Inflammatory macrophage (primary cell): ENCODE measurements at places on chromosomes 12 and 14.

GRCh38 chr14:92108345-92109254 is 2.2 kb upstream of the ATXN3 start:
- no peak for DNase-seq

DNA sequence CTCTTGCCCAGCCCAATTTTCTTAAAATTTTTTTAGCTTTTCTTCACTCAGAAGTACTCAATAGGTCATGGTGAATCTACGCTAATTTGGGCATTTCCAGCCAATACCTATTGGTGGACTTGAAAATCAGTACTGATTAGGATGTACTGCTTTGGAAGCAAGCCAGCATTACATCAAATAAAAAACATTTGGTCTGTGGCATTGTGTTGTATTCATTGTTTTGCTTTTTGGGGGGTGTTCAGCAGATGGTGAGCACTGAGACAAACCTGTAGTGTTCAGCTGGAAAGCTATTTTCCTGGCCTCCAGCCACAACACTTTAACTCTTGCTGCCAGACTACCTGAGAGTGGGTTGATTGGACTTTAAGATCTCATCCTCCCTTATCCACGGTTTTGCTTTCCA is 4.0 kb downstream of the MAPKAPK5 start:
- DNase-seq = no peak

DNA sequence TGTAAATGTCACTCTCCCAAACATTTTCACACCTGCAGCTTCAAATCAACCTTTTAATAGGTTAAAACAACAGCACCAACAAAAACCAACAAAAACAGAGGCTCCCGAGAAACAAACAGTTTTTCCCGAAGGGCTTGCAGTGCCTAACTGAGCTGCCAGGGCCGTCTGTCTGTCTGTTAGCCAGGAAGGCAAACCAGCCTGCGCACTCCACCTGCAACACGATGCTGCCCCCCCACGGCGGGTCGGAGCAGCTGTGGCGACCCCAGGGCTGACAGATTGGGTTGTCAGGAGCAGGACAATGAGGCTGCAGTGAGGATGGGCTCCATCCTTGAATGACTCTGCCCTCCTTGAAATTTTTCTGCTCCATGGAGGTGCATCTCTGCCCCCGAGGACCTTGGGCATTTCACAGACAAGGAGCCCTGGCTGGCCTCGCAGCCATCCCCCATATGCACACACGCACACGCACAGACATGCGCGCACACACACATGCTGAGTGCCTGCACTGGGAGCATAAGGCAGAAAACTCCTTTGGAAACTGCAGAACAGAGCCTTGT is 2.6 kb downstream of the RTL1 start:
- no peak for DNase-seq

GRCh38 chr14:66105815-66106214 is 380.4 kb upstream of the CCDC196 start:
- no peak for DNase-seq

DNA sequence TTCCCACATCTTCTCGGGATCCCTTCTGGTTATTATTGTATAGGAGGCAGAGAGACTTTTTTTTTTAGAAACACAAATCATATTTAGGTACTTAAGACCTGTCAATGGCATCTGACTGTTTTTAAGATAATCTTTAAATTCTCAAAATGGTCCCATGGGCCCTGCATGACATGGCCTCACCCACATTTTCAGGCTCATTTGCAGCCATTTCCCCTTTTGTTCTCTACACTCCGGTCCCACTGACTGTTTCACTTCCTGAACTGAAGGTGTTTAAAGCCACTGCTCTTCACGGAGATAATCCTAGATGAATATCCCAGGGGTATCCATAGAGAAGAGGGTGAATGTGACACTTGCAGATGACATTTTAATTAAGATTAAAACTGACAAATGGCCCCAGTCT is 12.3 kb upstream of the C12orf71 start:
- peak; percentile 66 for DNase-seq

DNA sequence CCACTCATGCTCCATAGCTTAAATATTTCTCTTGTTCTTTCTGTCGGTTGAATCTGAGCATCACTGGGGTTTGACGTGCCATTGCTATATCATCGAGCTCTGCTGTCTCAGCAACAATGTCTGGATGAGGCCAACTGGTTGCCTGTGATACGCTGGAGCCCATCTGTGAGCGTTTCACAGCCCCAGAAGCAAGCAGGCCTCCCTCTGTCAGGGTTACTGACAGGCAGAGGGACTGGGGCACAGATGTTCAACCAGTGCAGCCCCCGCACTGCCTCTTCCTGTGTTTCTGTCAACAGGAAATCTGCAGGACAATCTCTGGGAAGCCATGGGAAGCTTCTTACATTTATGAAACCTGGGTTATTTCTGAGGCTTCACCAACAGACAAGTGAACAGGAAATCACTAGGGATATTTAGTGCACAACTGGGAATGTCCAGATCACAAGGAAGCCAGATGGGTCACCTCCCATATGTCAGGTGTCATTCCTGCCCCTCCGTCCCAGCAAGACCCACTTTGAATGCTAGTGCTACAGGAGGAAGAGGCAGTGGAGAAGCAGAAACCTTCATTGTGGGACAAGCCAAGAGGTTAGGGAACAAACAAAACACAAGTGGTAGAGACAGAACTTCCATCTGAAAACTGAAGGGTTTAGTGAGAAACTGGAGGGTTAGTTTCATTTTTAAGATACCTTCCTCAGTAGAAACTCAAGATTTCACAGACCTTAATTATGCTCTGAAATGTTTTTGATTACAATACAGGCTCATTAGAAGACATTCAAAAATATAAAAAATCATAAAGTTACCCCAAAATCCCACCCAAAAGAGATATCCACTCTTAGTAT is 24.1 kb downstream of the DMAC2L start:
- DNase-seq = no peak

DNA sequence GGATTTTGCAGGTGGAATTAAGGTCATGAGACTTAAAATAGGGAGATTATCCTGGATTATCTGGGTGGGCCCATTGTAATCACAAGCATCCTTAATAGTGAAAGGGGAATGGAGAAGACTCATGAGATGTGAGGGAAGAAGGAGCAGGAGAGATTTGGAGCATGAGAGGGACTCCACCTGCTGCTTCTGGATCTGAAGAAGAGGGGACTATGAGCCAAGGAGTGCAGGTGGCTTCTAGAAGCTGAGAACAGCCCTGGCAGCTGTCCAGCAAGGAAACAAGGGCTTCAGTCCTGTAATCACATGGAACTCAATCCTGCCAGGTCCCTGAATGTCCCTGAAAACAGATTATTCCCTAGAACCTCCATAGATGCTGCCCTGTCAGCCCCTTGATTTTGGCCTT is 67.8 kb downstream of the PELI2 start:
- no peak for DNase-seq

DNA sequence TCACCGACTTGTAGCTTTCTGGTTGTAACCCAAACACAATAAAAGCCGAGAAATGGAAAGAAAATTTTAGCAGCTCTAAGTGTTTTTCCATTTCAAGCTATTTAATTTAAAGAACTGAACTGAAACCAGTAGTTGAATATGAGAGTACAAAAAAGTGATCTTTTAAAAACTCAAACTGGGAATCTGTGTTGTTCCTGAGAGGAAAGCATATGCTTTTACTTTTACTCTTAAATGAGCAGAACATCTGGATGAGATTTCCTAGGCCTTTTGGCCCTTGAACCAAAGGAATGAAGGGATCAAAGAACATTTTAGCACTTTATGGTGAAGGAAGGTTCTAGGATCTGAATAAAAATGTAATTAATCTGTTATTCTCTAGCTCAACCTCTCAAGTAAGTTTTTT is 1.3 kb downstream of the KERA start:
- no peak for DNase-seq

DNA sequence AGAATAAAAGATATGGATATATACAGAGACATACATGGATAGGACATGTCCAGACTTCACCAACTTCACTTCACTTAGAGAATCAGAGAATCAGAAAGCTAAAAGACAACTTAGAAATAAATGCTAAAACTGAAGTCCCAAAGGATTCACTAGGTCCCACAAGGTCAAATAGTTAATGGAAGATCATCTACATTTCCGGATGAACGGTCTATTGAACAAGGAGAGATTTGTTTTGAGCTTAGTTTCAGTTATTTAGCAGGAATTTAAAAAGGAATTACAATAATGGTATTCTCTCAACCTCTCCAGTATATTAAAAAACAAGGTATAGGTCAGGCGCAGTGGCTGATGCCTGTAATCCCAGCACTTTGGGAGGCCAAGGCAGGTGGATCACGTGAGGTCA is 187.0 kb downstream of the MED13L start:
- DNase-seq = no peak

DNA sequence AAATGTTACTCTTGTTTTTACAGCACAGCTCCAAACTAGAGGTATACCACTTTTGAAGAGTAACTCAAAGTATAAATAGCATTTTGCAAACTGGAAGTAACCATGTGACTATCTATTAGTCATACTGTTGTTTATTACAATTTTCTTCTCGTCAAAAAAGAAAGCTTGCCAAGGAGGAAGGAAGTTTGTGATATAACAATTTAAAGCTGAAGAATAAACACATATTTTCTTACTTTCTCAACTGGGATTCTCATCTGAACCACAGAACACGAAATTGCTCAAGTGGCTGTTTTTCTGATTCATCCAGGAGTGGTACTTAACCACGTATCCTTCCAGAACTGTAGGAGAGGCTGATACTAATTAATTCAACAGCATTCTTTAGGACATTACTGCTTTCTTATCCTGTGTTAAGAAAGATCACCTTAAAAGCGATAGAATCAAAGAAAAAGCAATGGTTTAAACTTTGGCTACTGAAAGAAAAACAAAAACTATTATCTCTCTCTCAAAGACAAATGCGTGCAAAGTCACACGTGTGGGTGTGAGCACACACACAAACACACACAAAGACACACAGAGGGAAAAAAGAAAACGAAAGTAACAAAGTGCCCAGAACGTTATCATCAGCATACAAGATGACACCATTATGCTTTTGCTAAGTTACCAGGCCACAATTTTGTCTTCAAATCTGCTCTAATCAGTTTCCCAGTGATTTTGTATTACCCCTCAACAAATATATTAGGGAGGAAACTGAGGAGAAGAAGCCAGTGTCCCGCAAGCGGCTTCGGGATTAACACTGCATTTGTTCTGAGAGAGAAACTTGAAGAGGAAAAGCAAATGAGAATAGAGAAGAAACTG is at the start of gene CLEC2B:
Gene CLEC2B, minus strand, starts transcription at position 48 of the 855 bp plus-strand sequence.
- DNase-seq = peak; percentile 68

DNA sequence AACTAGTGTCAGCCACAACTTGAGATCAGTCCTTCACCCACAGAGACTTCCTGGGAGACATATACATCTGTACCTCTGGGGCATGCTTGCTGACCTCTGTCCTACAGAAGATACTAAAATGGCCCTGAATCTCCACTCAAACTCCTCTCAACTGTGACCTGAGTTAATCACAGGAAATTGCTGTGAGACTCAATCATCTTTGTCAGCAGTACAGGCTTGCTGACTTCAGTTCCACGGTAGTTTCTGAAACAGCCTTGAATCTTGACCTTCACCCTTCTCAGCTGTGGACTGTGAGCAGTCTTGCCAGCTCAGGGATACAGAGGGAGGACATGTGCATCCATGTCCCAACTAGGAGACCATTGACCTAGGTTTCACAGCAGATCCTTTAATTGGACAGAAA is 1.4 kb upstream of the KLRC1 start:
- DNase-seq = no peak

- DNase-seq = no peak
Observed at GRCh38 chr12:57227315-57228115, 2.0 kb upstream of the SHMT2 start.

GRCh38 chr12:110108309-110109036 is 15.7 kb upstream of the IFT81 start:
- DNase-seq = no peak

GRCh38 chr12:95859344-95859816 is 628 bp downstream of the SNRPF start:
- peak; percentile 2 for DNase-seq

GRCh38 chr14:25622763-25623162 is 572.8 kb upstream of the STXBP6 start:
- no peak for DNase-seq

DNA sequence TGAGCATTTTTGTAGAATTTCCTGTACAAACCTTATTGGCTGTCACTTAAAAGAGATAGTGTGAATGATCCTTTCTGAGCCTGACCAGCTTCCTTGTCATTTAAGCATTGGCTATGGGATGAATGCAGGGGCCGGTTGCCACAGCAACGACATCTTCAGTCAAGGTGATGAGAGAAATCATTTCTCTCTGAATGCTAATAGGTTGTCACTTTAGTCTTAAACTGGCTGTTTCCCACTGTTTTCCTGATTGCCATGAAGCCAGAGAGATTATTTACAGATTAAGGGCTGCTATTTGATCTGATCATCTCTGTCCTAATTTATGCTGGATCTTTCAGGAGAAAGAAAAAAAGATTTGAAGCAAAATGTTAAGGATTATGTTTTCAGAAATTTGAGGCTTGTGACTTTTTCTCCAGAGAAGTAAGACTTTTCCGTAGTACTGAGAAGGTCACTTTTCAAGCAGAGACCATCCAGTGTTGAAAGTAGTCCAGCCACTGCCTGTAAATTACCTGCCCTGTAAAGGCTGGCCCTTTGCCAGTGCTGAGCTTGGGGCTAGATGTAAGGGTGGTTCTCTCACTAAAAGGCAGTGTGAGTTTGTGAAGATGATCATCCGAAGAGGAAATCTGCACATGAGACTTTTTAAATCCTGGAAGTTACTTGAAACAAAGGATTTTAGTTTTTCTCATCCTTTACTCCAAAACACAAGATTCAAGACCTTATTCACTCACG is 235.6 kb downstream of the DACT1 start:
- DNase-seq = no peak

GRCh38 chr14:51719955-51720354 is 68.2 kb downstream of the FRMD6 start:
- no peak for DNase-seq

DNA sequence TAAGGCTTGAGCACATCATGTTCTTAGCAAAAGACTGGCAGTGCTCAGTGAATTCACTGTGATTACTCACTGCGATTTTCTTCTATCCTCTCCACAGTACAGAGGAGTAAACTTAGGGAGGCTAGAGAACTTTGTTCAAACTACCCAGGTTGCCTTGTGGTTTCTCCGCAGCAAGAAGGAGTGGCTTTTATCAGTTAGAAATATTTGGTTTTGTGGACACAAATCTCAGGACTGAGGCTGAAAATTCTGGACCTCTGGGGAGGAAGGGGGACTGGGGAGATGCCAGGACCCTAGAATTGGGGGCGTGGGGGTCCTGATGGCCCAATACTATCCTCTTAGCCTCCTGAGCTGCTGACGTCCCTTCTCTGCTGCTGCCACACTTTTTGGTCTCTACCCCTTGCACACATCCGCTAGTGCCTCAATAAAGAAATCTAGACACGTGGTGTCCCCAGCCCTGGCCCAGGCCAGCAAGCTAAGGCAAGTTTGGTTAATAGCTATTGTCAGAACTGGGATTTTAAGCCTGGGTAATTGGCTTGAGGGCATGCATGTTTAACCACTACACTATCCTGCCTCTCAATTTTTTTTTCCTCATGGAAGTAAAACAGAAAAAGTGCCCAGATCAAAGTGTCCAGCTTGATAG is 842 bp downstream of the OAS2 start:
- peak; percentile 24 for DNase-seq

GRCh38 chr12:46627686-46628085 is 198.1 kb downstream of the SLC38A4 start:
- DNase-seq = no peak
